Activated naive CD4-positive, alpha-beta T cell (primary cell): ENCODE measurements at places on chromosomes 6 and 20.

- DNase-seq = no peak
These were observed 81.4 kb downstream of the JARID2 start for GRCh38 chr6:15327271-15327670.

GRCh38 chr6:40779409-40779808 lies 192.2 kb upstream of the LRFN2 start:
- DNase-seq = no peak

DNA sequence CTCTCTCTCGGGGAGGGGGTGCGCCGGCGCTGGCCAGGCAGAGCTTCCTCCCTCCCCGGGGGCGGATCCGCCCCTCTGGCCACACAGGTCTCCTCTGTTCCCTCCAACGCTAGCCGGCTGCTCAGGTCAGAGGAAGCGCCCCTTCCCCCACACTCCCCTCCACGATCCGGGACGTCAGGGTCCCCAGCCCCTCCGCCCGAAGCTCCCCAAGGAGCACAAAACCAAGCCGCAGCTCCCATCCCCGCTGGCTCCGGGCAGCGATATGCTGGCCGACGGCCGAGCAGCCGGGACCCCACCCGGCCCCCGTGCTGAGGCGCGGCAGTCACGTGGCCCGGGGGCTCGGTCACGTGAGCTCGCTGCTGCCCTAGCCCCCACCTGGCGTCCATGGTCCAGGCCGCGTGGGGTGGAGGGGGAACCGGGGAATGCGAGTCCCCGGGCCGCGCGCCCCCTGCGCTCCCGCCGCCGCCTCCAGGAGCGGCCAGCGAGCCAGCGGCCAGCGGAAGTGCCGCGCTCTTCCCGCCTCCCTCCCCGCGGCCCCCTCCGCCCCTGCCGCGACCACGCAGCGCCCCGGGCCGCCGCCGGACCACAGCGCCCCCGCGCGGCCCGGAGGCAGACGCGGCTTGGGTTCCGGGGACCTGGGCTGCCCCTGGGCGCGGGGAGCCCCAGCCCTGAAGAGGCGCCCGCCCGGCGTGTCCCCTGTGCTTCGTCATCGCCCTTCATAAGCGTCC lies at the start of gene SLC35B2:
Gene SLC35B2, minus strand, starts transcription at position 504 of the 728 bp plus-strand sequence. Its CDS starts 118 bp downstream, at position 386.
- DNase-seq = peak; percentile 63

DNA sequence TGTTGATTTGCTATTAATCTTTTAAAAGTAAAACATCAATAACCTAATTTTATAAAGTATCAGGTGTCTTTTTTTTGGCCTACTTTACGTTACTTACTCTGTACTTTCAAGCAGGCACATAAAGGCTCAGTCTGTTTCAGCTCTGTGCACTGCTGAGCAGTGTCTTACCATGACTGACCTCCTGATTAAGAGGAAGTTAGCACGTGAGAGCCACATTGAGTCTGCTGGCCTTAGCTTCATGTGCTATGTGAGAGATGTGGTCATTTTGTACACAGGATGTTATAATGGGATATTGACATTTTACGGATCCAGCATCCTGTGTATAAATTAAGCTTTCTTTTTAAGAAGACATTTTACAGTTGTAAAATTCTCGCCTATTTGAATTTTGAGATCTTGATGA lies 31.9 kb downstream of the ARID1B start:
- DNase-seq = no peak

- no peak for DNase-seq
These were observed 3.6 kb downstream of the C6orf52 start for GRCh38 chr6:10690651-10691445.

DNA sequence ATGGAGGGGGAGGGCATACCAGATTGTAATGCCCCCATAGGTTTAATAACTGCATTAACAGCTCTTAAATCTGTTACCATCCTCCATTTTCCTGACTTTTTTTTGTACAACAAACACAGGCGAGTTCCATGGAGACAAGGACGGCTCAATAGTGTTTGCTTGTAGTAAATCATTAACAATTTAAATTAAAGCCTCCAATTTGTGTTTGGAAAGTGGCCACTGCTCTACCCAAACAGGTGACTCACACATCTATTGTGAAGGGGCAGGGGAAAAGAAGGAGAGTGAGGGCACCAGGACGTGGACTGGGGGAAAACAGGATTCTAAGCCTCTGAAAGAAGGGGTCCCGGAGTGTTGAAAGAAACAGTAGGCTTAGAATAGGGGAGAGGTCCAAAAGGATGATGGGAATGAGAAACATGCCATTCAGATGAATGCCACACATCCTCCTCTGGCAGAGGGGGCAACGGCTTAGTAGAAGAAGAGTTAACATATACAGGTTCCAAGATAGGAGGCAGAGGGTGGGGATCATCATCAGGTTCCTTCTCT lies 6.9 kb downstream of the GLYATL3 start:
- no peak for DNase-seq

DNA sequence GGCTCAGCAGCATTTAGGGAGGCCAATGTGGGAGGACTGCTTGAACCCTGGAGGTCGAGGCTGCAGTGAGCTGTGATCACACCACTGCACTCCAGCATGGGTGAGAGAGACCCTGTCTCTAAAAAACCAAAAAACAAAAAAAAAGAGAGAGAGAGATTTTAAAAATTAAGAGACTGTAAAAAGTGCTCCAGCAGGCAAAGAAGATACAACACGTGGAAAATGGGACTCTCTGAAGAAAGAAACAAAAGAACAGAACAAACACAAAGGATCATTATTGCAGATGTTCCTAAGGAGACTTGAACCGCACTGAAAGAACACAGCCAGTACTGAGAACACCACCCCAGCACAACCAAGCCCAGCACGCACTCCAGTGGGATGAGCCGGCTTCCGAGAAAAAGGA lies 74.2 kb downstream of the TAF4 start:
- no peak for DNase-seq

GRCh38 chr6:165844232-165844631 lies 181.2 kb upstream of the PDE10A start:
- no peak for DNase-seq

DNA sequence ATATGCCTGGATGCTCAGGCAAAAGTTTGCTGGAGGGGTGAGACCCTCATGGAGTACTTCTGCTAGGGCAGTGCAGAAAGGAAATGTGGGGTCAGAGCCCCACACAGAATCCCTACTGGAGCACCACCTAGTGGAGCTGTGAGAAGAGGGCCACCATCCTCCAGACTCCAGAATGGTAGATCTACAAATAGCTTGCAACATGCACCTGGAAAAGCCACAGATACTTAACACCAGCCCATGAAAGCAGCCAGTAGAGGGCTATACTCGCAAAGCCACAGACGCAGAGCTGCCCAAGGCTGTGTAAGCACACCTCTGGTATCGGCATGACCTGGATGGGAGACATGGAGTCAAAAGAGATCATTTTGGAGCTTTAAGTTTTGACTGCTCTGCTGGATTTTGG lies 60.7 kb upstream of the GJE1 start:
- DNase-seq = no peak

- no peak for DNase-seq
These were observed 11.7 kb upstream of the SIRPB1 start for GRCh38 chr20:1631309-1632151.
